ENCODE measurements at places on chromosomes 2 and 18.

GRCh38 chr2:7071916-7072556, 154.8 kb downstream of the RNF144A start:
- DNase-seq: no peak

DNA sequence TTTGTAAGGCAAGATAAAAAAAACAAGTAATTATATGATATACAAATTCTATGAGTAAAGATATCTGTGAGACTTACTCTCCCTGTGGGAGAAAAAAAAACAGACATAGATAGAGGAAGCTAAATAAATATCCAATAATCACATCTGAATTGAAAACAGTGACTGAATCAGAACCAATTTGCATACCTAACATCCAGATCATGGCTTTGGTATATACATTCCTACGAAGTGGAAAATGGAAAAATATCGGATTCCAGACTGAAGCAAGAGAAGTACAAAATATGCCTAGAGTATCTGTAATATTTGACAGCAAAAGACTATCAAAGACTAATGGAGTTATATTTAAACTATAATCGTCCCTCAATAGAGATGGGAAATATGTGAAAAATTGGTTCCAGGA, 1108.1 kb upstream of the CHAC2 start:
- DNase-seq: no peak

GRCh38 chr2:235098736-235099494, 147.1 kb downstream of the SH3BP4 start:
- no peak for DNase-seq

GRCh38 chr2:60520151-60520876, 33.1 kb downstream of the BCL11A start:
- no peak for DNase-seq

- no peak for DNase-seq
Measured at GRCh38 chr2:137659616-137660015, 304.7 kb upstream of the HNMT start.

- no peak for DNase-seq
Measured at GRCh38 chr2:25838152-25838756, 40.0 kb downstream of the ASXL2 start.

GRCh38 chr2:216553093-216553478, 54.4 kb downstream of the RPL37A start:
- no peak for DNase-seq

DNA sequence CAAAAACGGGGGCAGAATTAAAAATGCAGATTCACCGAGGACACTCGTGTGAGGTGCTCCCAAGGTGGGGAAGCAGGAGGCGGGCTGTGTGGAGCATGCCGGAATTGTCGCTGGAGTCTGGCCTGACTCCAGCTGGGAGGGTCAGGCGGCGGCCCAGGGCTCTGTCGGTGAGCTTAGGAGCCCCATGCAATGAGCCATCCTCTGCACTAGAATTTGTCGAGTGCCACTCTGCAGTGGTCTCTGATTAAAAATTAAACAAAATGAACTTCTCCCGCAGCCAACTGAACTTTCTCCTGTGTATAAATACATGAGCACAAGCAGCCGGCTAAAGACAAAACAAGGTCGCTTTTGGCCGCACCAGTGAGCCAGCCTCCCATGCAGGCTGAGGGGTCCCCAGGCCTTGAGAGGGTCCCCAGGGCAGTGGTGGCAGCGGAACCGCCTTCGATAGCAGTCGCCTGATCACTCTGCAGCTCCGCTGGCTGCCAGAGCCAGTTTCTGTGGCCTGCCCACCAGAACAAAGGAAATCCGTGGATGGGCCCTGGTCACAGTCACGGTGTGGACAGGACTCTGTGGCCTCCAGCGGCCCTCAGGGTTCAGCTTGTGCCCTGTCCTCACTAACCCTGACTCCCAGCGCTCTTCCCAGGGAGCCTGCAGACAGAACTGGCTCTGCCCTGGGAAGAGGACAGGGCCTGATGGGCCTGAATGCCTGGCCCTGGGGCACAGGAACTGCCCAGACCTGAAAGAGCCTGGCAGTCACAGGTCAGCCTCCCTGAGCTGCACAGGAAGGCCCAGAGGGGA, 201.3 kb downstream of the EIPR1 start:
- DNase-seq: no peak

- DNase-seq: no peak
Measured at GRCh38 chr2:86372133-86372532, 34.7 kb upstream of the REEP1 start.

- no peak for DNase-seq
Measured at GRCh38 chr2:190965580-190966222, 48.3 kb downstream of the STAT1 start.

DNA sequence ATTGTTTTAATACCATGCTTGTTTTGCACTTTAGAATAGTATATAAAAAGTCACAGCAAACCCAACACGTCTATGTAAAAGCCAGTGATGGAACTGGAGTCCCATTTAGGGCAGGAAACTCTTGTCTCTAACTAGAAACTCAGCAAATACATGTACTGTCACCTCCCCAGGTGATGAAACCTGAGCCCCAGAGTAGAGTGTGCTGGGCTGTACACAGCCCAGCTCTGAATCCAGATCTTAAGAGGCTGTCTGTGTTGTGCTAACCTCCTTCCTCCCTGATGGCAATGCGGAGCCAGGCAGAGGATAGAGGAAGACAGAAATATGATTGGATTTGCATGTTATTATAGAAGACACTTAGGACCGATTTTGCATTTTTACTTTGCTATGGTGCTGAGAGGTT, 317.5 kb upstream of the TRIB2 start:
- DNase-seq: no peak

- DNase-seq: no peak
Measured at GRCh38 chr2:60365556-60365955, 187.9 kb downstream of the BCL11A start.

- no peak for DNase-seq
Measured at GRCh38 chr18:26286008-26286407, 59.8 kb downstream of the TAF4B start.

DNA sequence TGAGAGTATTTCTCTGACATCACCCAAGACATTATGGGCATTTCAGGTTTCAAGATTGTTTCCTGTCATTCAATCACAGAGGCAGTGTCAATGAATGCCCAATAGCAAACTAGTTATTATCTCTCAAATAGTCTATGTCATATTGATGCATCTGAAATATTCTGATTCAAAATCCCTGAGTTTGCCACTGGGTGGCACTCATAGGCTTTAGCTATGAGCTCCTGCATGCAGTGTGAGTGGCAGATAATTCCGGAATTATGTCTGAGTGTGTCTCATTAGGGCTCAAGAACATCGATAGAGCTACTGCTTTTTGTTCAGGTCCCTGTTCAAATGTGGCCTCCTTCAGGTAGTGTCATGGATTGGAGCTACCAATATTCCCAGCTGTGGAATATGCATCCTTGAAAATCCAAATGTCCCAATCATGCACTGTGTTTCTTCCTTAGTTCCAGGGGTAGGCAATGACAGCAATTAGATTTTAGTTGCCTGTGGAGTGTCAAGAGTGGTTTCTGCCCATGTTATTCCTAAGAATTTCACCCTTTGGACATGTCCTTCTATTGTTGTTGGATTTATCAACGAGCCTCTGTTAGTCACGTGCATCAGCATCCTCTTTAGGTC, 7.8 kb upstream of the OR6B3 start:
- no peak for DNase-seq

DNA sequence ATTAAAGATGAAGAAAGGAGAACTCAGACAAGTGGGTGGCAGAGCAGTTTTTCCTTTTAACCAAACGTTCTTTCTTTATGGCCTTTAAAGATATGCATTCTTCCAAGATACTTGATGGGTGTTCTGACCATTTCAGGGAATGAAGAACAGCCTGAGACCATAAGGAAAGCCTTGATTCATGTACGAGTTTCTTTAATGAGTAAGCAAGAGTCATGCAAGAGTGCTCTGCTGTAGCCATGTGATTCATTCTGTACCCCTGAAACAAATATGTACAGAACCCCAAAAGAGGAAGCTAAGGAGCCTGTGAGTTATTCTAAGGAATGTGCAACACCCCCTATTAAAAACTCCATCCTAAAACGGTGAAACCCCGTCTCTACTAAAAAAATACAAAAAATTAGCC, 372.8 kb downstream of the MTX2 start:
- DNase-seq: no peak

DNA sequence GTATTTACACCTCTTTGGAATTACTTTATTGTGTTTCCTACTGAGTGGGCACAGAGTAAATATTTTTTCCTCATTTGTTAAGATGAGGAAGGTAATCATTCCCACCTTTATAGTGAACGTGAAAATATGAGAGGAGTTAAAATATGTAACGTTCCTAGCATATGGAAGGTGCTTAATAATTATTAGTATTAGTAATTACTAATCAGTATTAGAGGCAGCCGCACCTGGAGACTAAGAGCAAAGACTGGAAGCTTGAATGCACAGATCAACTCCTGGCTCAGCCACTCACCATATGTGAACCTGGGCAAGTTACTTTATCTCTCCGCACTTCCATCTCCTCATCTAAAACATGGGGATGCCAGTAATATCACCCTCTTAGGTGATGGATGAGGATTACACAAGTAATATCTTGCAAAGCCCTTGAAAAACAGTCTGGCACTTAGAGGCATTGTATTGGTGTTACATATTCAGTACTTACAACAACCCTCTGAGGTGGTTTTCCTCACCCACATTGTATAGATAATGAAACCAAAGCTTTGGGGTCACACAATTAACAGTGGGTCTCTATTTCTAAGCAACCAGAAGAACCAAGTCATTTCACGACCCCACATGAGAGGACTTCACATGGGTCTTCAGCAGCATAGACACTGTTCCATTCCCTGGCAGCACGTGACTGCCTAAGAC, 100.3 kb upstream of the KCTD1 start:
- DNase-seq: no peak
